ENCODE measurements at places on chromosomes 4 and X.

GRCh38 chr4:59608466-59608865 lies 1591.7 kb upstream of the ADGRL3 start:
- no peak for DNase-seq

- no peak for DNase-seq
Measured at GRCh38 chrX:100674705-100675104, 30.7 kb downstream of the SRPX2 start.

DNA sequence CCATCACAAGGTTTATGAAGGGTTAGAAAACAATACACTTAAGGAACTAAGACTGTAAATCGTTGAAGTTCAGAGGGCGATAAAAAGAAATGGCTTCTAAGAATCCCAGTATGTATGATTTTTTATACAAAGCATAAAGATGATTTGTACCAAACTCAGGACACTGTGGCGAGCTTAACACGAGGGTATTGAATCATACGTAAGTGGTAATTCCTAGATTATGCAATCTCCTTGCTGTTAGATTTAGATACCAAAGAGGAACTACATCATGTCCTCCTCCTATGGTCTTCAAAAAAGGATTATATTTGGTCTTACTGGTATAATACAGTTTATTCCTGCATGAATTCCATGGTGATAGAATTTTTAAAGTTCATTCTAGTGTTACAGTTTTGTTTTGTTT lies 23.9 kb downstream of the NFKB1 start:
- no peak for DNase-seq

DNA sequence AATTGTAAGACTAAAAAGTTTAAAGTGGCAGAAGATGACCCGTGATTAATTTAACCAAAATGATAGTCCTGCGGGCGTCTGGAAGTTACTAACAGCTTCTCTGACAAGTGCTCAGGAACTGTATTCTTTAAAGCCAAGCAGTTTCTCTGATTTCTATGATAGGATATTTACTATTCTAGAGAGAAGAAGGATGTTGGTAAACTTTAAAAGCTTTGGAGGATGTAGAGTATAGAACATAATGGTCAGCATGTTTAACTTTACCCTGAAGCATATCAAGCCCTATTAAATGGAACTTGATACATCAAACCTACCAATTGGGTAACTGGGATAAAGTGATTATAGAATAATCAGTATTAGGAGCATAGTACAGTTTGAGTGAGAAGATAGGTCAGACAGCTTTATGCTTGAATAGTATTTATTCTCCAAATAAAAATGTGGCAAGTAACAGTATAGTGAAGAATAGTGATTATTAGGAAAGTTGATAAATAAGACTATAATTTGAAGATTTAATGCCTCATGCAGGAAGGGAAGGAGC lies 1.8 kb downstream of the STIM2 start:
- no peak for DNase-seq

DNA sequence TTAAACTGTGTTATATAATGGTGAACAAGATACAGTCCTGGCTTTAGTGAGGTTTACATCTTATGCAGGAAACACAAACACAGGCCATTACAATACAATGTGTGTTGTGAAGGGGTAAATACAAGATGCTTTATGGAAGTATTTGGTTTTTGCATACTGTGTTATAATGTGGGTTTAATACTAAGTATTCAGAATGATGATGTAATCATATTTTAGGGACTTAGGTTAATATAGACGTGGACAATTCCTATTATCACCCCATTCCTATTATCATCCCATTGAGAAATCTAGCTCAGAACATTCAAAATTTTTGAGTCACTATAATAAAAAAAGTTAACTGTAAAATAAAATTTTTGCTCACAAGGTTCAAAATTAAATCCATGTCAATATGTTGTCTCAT lies 24.1 kb downstream of the MMAA start:
- DNase-seq: no peak

GRCh38 chr4:110310795-110311194 lies 112.4 kb upstream of the ELOVL6 start:
- no peak for DNase-seq

GRCh38 chr4:38430841-38431240 lies 233.2 kb upstream of the KLF3 start:
- no peak for DNase-seq

GRCh38 chrX:119072744-119073143 lies at the start of gene CT47C1:
TSS of gene CT47C1 (plus strand) at chrX:119072993. CDS start at chrX:119073226, 233 bp downstream.
- DNase-seq: no peak

GRCh38 chrX:149715468-149715867 lies 3.6 kb downstream of the MAGEA11 start:
- no peak for DNase-seq

- DNase-seq: no peak
Measured at GRCh38 chrX:77444545-77444944, 2.6 kb upstream of the FGF16 start.

GRCh38 chr4:40829586-40829985 lies 79.8 kb downstream of the NSUN7 start:
- no peak for DNase-seq

GRCh38 chr4:26619784-26620183 lies 35.9 kb downstream of the TBC1D19 start:
- peak; percentile 11 for DNase-seq

DNA sequence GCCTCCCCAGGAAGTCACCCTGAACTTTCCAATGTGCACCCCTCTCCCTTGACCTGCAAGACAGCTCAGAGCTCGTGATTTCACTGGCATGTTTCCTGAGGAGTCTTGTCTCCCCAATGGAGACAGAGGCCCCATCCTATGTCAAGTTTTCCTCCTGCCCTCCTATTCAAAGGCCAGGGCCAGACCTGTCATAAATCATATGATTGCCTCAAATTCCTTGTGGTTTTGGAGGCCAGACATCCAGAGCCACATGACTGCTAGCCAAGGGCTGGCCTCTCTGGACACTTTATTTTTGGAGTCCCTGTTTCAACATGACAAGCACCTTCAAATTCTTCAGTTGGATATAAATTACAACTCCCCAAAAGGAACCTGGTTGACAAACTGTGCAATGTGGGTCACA lies 76.0 kb upstream of the TFDP3 start:
- DNase-seq: no peak

GRCh38 chr4:40316782-40317635 lies 18.1 kb upstream of the CHRNA9 start:
- DNase-seq: peak; percentile 93

DNA sequence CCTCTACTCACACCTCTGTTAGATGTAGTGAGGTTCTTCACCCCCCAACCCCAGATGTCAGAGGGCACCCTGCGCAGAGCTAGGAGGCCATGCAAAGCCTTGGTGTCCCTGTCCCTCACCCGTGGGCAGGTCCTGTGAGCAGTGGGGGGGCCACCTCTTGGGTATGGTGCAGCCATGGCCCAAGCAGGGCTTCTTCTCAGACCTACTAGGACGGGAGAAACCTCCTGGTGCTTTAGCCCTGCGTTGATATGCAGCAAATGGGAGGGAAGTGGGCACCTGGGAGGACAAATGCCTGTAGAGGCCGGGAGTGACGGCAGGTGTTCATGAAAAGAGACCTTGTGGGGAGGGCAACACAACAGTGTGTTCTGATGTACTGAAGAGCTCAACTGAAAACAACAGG lies 38.5 kb upstream of the MSANTD1 start:
- no peak for DNase-seq

- DNase-seq: no peak
Measured at GRCh38 chr4:133647206-133647605, 498.1 kb downstream of the PCDH10 start.

- no peak for DNase-seq
Measured at GRCh38 chr4:58600290-58600689, 1490.1 kb upstream of the IGFBP7 start.

GRCh38 chrX:116289592-116289991 lies 119.0 kb downstream of the AGTR2 start:
- no peak for DNase-seq

- no peak for DNase-seq
Measured at GRCh38 chr4:61596606-61597340, 396.6 kb downstream of the ADGRL3 start.

- no peak for DNase-seq
Measured at GRCh38 chrX:108036298-108036973, 8.4 kb upstream of the VSIG1 start.

DNA sequence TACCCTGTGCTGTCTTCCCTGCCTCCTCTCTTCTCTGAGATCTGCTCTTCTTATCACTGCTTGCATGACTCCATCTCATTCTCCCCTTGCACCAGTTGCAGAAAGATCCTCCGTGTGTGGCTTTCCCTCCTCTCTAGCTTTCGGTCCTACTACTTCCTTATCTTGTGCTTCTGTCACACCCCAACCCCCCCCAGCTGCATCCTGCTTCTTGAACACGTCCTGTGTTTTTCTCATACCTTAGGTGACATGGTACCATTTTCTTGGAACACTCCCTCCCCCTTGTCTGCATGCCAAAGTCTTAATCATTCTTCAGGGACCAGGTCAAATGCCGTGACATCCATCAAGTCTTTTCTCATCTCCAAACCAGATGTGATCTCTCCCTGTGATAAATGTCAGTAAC lies 46.4 kb downstream of the FHL1 start:
- DNase-seq: no peak

- no peak for DNase-seq
Measured at GRCh38 chr4:177480795-177481194, 38.6 kb upstream of the AGA start.

DNA sequence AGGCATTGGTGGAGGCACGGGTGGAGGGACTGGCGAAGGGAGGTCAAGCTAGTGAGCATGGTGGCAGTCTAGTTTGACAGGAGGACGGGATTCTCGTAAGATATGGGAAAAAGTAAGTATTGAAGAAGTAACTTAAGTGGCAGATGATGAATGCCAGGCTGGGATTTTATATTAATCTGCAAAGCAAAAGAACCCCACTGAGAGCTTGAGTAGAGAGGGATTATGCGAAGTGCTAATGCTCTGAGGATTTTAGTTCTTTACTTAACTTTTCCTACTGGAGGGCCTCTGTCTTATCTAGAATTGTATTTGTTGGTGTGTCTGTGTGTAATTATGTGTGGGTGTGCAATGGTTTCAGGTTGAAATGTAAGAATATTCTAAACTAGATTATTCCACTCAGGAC lies 327.9 kb downstream of the FAT4 start:
- no peak for DNase-seq

- no peak for DNase-seq
Measured at GRCh38 chrX:136816975-136817374, 36.2 kb upstream of the ARHGEF6 start.

DNA sequence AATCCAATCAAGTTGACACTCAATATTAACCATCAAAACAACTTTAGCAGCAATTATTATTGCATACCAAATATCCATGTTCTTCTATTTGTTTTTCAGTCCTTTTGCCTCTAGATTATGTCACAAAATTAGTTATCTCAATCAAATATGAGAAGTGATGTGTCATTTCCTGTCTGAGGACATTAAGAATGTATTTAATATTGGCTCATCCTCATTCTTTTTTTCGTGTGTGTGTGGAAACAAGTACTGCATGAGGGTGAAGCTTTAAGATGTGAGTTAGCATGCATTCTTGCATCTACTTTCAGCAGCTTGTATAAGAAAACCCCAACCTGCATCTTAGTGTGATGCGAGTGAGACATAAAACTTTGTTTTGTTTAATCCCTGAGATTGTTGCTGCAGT lies 301.4 kb downstream of the GRIA2 start:
- no peak for DNase-seq

DNA sequence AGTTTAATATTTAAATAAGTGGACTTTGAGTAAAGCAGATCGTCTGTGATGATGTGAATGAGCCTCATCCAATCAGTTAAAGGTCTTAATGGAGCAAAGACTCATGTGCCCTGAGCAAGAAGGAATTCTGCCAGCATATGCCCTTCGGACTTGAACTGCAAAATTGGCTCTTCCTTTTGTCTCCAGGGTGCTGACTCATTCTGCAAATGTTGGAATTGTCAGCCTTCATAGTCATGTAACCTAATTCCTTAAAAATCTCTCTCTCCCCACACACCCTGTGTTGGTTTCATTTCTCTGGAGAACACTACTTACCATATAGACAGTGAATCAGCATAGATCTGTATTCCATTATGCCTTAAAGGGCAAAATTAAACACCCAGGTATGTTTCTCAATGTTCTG lies 609.8 kb upstream of the GALNTL6 start:
- no peak for DNase-seq

GRCh38 chrX:25737540-25737939 lies 400.6 kb upstream of the MAGEB18 start:
- no peak for DNase-seq

DNA sequence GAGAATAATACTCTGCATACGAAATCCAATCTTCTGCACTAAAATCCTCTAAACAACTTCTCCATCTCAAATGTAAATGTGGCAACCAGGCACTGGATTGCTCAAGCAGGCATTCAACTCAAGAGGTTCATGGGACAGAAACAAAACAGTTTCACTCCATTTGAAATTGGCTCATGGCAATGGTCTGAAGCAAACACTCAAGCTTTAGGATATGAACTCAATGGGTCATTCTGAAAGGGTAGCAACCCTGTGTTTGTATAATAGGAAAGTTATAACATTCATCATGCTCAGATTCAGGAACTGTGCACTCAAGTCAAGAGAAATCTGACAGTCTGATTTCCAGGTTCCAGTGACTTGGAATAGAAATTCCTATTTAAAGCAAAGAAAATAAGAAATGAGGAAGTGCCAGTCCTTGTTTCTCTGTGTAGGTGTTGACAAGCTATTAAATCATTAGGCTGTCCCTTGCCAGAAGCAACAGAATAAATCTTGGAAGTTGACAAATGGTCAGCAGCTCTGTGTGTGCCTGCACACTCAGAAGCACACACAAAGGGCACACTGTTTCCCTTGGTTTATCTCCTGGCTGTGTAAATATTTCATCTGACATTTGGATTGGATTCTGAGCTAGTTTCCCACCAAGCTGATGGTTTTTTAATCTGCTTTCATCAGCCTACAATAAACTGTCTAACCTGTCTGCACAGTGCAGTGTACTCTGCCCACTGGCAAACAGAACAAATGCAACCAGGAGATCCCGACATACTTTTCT lies 75.9 kb upstream of the CITED1 start:
- no peak for DNase-seq

DNA sequence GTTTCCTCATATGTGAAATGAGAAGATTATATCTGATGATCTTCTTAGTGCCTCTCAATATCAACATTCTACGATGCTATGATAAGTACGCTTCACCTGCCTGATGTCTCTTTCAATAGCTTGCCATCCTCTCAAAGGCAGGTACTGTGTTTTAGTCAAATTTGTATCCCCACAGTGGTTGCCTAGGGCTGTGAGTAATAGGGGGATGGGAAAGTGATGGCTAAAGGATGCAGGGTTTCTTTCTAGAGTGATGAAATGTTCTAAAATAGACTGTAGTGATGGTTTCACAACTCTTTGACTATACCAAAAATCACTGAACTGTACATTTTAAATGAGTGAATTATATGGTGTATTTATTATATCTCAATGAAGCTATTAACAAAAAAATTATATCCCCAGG lies 142.8 kb downstream of the HS6ST2 start:
- DNase-seq: no peak

DNA sequence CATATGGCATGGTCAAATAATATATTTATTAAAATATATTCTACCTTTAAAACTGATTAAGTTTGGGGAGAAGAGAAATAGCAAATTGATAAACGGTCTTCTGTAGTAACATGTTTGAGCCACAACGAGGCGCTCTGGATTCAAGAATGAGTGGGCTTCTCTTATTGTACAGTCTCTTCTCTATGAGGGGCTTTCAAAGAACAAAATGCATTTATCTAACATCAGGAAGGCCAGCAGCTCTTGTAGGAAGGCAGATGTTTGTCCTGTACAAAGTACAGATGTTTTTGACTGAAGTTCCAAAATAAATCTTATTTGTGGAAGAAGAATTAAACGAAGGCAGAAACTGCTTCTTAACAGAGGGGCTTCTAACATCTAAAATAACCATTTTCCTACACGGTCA lies 153.6 kb downstream of the RASL11B start:
- DNase-seq: no peak

- DNase-seq: no peak
Measured at GRCh38 chrX:93538575-93538974, 134.8 kb downstream of the NAP1L3 start.
